Stimulated activated CD4-positive, alpha-beta T cell treated with anti-CD3 and anti-CD28 coated beads, Interleukin-1b, Interleukin-23, amount 100 ng/mL, for 1 hour (primary cell): ENCODE measurements at places on chromosomes 4 and X.

- DNase-seq = no peak
Measured at GRCh38 chrX:45447331-45447730, 246.7 kb upstream of the DIPK2B start.

DNA sequence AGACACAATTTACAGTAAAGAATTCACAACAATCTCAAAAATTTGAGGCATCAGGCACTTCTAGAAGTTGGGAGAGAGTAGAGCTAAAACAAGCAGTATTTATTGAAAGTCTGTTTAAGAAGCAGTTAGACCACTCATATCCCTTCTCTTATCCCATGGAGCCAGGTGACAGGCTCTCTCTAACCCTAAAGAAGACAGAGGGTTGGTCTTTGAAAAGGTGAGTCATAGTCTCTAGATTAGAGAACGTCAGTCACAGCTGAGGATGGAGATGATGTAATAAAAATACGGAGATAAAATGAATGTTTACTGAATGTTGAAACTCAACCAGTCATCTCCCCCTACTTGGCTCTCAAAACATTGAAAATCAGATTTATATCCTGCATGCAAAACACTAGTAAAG, 223.8 kb downstream of the CHIC2 start:
- no peak for DNase-seq

DNA sequence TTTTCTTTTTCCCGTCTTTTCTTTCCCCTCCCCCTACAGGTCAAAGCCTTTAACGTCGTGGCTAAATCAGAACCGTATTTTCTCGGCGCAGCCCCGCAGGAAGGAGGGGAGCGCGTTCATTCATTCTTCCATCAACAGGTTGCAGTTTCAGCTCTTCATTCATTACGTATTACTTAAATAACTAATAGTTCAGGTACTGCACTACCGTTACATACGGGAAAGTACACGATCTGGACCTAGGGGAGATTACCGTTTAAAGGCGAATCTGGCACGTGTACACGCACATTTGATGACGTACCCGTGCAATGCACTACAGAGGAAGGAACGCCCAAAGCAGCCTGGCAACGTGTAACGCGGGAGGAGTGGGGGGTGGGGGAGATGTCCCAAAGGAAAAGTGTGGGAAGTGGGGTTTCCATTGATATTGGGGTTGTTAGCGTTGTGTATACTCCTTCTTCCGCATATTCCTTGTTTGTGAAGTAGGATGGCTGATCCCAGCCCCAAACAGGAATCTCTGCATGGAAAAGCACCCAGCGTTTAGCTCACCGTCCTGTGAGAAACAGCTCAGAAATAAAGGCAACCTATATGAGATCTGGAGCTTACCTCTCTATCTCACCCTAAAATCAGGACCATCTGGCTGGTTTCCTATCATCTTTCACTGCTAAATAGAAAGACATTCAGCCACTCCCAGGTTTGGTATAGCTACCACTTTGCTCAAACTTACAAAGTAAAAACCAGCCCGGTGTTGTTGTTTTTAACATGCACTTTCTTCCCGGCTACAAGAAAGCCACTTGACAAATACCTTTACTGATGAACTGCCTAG, 585 bp upstream of the SEC24D start:
- DNase-seq = no peak

- no peak for DNase-seq
Measured at GRCh38 chr4:138243369-138243768, 1.2 kb upstream of the SLC7A11 start.

GRCh38 chr4:8854931-8855330, 16.7 kb downstream of the HMX1 start:
- no peak for DNase-seq

DNA sequence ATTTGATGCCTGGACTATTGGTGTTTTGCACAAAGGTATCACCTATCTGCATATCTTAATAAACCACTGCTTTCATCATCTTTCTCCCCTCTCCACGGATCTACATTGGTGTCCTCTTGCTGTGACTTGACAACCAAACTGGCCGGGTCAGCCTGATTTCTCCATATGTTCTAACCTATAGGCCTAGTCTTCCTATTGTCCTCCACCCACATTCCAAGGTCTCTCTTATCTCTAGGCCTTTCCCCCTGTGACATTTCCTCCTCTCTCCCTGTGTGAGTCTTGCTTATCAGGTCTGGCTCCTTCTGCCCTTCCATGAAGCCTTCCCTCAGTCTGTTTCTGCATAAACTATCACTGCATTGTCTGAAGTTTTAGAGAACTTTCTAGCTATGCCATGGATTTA, 33.7 kb downstream of the ARHGAP24 start:
- no peak for DNase-seq

DNA sequence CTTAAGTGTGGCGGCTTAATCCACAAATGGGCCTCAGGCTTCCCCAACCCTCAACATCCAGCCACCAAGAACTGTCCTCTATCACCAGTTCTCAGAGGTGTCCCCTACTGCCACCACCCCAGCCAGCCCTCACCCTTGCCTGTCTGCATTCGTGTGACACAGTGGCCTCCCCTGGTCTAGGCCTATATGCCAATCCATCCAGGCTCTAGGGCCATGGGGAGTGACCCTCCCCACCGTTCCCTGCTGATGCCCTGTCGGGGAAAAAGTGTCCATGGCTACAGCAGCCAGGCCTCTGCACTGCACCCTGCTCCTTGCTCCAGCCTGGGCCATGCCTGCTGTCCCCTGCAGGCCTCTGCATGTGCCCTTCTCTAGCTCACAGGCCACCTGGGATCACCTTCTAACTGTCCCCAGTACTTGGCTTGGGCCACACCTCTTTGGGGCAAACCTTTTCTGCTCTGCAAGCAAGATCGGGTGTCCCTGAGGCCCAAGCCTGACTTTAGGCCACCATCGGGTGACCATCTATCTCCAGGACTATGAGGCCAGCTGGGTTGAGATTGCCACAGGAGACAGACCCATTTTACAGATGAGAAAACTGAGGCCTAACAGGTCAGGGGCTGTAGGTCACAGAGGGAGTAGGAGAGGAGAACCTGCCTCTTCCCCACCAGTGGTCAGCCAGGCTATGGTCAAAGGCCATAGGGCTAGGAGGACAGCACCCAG, 75.8 kb downstream of the JAKMIP1 start:
- no peak for DNase-seq

DNA sequence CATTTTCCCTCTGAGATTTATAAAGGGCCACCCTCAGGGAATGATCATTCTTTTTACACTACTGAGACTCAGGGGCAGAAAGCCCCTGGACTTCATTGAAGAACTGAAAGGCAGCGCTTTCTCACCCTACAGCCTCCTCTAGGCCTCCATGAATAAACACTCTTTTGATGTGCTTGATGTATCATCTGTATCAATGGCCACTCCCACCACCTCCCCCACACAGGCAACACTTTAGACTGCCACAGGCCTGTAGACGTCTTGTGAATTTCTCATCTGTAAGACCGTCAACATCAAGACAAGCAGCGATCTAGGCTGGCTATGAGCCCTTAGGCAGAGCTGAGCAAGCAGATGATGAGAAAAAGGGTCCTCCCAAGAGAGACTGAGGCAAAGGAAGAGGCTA, 123.2 kb downstream of the HUWE1 start:
- DNase-seq = no peak

- no peak for DNase-seq
Measured at GRCh38 chrX:46967547-46967946, 55.3 kb downstream of the JADE3 start.

DNA sequence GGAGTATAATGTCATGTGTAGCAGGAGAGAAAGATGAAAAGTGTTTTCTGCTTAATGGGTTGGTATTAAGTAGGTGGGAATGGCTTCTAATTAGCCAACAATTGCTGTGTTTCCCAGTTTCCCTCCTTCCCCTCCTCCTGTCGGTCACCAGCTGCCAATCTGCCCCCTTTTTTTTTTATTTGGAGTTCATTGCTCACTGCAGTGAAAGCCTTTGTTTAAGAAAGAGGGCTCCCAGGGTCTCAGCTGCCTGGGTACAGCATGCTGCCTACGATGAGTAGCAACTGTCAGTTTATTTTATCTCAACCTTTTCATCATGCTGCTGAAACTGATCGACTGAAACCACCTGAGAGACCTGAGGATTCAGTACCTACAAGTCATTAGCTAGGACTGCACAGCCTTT, 149.0 kb downstream of the POU4F2 start:
- DNase-seq = no peak

GRCh38 chr4:165516281-165516833, 137.5 kb downstream of the CPE start:
- no peak for DNase-seq

- DNase-seq = no peak
Measured at GRCh38 chr4:24984602-24985532, 45.9 kb downstream of the LGI2 start.

DNA sequence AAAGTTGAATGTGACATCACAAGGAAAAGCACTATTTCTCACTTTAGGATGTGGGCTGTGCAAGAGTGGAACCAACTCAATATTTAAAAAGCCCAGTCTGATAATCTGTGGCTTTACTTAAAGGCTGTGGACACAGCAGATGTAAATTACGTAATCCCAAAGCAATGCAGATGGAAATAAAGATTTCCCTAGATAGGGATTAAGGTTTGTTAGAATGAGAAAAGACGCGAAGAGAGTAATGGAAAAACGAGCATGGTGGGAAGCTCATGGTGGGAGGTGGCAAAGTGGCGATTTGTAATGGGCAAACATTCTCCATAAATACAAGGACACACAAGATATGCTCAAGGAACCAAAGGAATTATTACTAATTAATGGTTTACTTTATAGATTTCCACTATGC, 985.5 kb downstream of the FSTL5 start:
- no peak for DNase-seq

- DNase-seq = no peak
Measured at GRCh38 chr4:6873291-6873690, 36.3 kb upstream of the TBC1D14 start.

DNA sequence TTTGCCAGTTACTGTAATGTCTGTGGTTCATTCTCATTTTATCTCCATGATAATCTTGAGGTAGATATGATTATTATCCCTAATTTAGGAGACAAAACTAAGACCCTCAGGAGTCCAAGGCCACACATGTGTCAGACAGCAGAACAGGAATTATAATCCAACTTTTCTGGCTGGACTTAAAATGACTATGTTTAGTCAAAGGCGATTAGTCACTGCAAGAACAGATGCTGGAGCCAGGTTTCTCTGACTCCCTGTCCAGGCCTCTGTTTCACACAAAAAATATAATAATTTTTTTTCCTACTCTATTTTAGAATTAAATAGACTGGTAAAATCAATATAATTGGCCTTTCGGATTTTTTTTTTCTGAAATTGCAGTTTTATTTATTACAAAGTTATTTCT, 56.7 kb upstream of the TMEM131L start:
- no peak for DNase-seq

GRCh38 chr4:1626151-1626550, 58.0 kb downstream of the FAM53A start:
- no peak for DNase-seq

DNA sequence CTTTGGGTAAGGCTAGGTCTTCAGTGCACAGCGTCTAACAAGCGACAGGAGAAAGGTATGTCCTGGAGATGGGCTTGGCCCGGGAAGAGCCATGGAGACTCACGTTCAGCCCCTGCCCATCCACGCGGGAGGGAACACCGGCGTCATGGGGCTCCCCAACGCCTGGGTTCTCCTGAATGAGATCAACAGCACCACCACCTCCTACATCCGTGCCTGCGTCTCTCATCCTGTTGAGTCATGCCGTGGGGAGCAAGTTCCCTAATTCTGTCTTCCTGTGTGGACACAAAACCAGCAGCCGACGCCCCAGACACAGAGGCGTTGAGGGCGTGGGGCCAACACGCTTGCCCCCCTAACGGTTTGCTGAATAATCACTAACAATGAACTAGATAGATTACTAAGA, 20.1 kb upstream of the IL3RA start:
- no peak for DNase-seq

DNA sequence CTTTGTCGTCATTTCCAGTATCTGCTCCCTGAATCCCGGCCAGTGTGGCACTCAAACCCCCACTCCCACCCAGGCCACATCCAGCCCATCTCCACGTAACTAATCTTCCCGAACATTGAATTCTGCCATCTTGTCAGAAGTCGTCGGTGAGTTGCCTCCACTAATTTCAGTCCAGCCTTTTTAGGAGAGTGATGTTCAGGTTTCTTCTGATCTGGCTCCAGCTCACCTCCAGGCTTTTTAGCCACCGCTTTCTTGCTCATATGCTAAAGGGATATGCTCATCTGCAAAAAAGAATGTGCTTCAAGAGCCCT, 1.3 kb downstream of the TMEM165 start:
- no peak for DNase-seq

DNA sequence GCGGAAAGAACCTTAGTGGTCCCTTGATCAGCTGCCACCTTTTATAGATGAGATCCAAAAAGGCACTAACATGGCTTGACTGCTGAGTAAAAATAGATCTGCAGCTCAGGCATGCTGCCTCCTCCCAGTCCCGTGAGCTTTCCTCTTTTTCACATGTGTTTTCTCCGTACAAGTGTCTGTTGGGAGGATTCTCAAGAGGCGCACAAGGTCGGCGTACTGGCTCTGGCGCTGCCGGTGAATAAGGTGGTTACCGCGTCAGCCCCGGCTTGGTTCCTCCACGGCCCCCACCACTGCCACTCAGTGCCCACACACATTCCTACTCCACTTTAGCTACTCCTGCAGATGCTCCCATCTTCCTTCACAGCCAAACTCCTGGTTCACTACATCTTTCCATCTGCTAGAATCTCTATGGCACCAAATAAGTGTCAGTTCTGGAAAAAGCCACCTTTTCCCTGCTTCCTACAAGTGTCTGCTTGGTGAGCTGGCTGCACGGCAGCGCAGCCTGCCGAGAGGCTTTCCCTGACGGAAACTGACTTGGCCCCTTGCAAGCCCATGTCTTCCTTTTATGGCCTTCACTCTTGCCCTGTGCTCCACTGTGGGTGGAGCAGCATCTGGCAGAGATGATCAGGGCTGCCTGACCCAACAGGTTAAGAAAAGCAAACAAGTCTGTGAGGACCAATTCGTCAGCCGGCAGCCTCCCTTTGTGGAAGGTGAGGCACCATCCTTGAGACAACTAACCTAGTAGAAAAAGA, 99.8 kb downstream of the KLHL8 start:
- DNase-seq = no peak

GRCh38 chrX:32495855-32496254, 715.5 kb downstream of the DMD start:
- DNase-seq = no peak

DNA sequence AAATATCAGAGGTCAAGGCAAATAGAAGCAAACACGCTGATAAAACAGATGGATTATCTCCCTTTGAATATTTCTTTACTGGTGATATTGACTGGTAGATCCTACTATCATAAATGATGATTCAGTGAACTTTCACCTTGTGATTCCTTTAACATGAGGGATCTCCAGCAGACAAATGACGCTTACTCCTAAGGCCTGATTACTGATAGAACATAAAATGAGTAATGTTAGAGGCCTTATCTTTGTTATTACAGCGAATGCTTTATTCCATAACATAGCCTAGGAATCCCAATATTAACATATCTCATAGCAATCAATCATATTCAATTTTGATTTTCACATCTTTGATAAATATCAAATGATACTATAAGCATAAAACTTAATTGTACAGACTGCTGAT, 152.3 kb downstream of the SLC10A7 start:
- no peak for DNase-seq
